ENCODE measurements at places on chromosomes 12 and 14.

- no peak for DNase-seq
These were observed 52.5 kb downstream of the SPIC start for GRCh38 chr12:101527682-101528081.

- DNase-seq, result no peak
These were observed 247.4 kb downstream of the SYT10 start for GRCh38 chr12:33192226-33192625.

- DNase-seq, result no peak
These were observed 182.3 kb downstream of the GALC start for GRCh38 chr14:87810711-87811110.

GRCh38 chr12:53700567-53700966, 24.7 kb upstream of the ATP5MC2 start:
- DNase-seq, result no peak

DNA sequence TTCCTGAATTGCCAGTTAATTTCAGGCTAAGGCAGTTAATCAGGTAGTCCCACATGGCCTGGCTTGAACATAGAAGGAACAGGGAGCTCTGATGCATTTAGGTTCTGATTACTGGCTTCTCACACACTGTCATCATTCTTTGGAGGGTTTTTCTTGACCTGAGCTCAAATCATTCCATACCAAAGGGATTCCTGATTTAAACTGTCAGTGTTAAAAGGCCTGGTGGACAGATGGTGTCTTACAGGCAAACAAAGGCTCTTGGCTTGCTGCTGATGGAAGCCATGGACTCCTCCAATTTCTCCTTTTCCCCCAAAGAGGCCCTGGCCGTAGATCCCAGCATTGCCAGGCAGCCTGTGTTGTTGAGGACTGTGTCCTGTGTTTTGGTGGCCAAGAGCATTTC, 30.2 kb downstream of the CACNA1C start:
- peak; percentile 31 for DNase-seq

Measured in fibroblast of skin of left quadriceps (primary cell).